ENCODE measurements at places on chromosomes 5 and 9. TPM values are rescaled to one million over a fixed set of nuclear protein-coding genes. Genes with fewer than 3 reads are reported as not detected.

The AK8 gene
- total RNA-seq = 0.09 TPM

The SOHLH1 gene
- 0.05 TPM for total RNA-seq

The TTC16 gene
- not detected for total RNA-seq

The GNA14 gene
- total RNA-seq = 34.9 TPM

The ARID3C gene
- 0.51 TPM for total RNA-seq

The HAPLN1 gene
- total RNA-seq = under 0.01 TPM

The NFIB gene
- total RNA-seq = 153 TPM

The SHC3 gene
- 0.05 TPM for total RNA-seq

The UGT3A1 gene
- not detected for total RNA-seq

The GPX8 gene
- 18.7 TPM for total RNA-seq

The JAK2 gene
- 8.2 TPM for total RNA-seq

The KCTD16 gene
- 0.05 TPM for total RNA-seq

The SPATA6L gene
- 2.7 TPM for total RNA-seq

The PSD2 gene
- total RNA-seq = under 0.01 TPM

The PCDH1 gene
- total RNA-seq = 94.4 TPM

The CCNJL gene
- total RNA-seq = 10.4 TPM

The EGR1 gene
- 4.8 TPM for total RNA-seq

The SWI5 gene
- total RNA-seq = 26.9 TPM

The TMC1 gene
- 0.74 TPM for total RNA-seq

The EPB41L4A gene
- 33.5 TPM for total RNA-seq

The DAB2IP gene
- total RNA-seq = 24.3 TPM

The CRHBP gene
- total RNA-seq = 0.19 TPM

The IL5 gene
- total RNA-seq = not detected

The GDA gene
- total RNA-seq = 0.19 TPM

The PRLR gene
- not detected for total RNA-seq

The LRRC19 gene
- total RNA-seq = not detected

The PCDHGA9 gene
- total RNA-seq = 3.6 TPM

The DMRT3 gene
- not detected for total RNA-seq

The SOX30 gene
- total RNA-seq = 0.09 TPM

The DPYSL3 gene
- 50.0 TPM for total RNA-seq

The CAMK4 gene
- total RNA-seq = 0.28 TPM

The ECSCR gene
- total RNA-seq = 404 TPM

The BTNL3 gene
- not detected for total RNA-seq

The TLR4 gene
- 184 TPM for total RNA-seq

The ZFP2 gene
- total RNA-seq = 1.0 TPM

The PCDHA2 gene
- not detected for total RNA-seq

The FREM1 gene
- total RNA-seq = under 0.01 TPM

The HRCT1 gene
- 0.93 TPM for total RNA-seq

The PHF24 gene
- total RNA-seq = not detected

The OGN gene
- not detected for total RNA-seq

The UBE2QL1 gene
- 0.05 TPM for total RNA-seq

The C1QTNF3 gene
- 0.51 TPM for total RNA-seq

The APC gene
- total RNA-seq = 80.0 TPM

The ADCY2 gene
- not detected for total RNA-seq

The NR3C1 gene
- 21.4 TPM for total RNA-seq
